Eye (tissue), 1 donor: ENCODE measurements at places on chromosomes 6 and 20.
A peak's percentile ranks its signal among the peaks of the same experiment; 100 is the strongest.

DNA sequence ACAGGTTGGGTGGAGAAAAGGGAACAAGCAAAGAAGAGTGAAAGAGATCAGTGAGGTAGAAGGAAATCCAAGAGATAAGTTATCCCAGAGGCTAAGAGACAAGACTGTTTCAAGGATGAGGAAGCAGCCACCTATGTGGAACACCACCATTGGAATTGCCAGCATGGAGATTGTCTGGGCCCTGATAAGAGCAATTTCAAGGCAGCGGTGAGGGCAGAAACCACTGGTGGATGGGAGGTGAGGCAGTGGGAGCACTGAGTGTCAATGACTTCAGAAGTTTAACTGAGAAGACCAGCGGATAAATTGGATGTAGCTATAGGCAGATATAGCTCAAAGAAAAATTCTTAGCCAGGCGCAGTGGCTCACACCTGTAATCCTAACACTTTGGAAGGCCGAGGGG, 56.7 kb downstream of the SNX5 start:
- DNase-seq, result no peak

- no peak for DNase-seq
These were observed 380.7 kb upstream of the BTBD3 start for GRCh38 chr20:11537032-11537431.

- no peak for DNase-seq
These were observed 5.7 kb upstream of the OSTM1 start for GRCh38 chr6:108080010-108080780.

DNA sequence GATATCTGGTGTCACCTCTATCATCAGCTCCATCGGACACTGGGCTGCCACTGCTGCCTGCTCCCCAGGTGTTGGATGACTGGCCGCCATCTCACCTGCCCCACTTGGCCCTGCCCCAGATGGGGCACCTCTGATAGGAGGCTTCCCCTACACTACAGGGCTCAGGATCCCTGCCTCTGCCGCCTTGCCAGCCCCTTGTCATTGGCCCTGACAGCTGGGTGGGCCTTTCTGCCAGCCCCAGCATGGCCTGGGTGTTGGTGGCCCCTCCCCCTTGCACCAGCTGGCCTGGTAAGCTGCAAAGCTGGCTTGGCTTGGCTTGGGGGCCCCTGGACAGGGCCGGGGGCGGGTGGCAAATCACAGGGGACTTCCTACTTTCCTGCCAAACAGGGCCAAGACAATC, 10.6 kb downstream of the PACSIN1 start:
- peak; percentile 62 for DNase-seq

- DNase-seq, result peak; percentile 33
These were observed 5.2 kb downstream of the GTSF1L start for GRCh38 chr20:43721429-43722152.

DNA sequence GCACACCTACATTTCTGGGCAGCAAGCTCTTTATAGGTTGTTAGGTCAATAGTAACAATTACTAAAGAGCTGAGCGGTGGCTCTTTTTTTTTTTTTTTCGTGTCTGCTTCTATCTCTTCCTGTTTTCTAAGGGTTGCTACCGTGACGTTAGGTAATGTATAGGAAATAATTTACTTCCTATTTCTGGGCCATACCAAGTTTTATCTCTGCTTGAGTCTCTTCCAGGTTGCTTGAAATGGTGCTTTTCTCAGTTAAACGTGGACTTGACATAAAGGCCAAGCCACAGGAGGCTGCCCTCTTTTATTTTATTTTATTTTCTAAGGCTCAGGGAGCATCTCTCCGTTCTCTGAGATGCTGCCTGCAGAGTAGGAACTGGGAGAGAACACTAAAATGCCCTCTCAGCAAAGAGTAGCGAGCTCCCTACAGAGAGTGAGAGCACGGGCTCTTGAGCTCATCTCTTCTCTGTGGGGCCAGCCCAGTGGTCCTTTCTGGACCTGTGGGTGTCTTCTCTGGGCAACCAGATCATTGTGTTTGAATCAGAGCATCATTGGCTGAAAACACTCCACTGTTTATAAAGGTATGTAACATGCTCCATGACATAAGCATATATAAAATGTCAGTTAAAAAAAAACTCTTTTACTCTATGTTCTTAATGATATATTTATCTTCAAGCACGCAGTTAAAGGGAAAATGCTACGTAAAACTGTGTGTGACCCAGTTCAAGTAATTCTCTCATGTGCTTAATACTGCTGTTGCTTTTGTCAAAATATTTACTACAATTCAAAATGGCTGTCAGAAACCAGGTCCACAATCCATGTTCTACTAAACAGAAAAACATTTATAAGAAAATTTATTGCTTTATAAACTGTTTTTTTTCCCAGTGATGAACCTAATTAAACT, at the start of gene ZNF831:
Gene ZNF831 (plus strand): TSS at position 191 of the 900 bp plus-strand sequence. CDS start 27,199 bp downstream, outside the sequence.
- no peak for DNase-seq

DNA sequence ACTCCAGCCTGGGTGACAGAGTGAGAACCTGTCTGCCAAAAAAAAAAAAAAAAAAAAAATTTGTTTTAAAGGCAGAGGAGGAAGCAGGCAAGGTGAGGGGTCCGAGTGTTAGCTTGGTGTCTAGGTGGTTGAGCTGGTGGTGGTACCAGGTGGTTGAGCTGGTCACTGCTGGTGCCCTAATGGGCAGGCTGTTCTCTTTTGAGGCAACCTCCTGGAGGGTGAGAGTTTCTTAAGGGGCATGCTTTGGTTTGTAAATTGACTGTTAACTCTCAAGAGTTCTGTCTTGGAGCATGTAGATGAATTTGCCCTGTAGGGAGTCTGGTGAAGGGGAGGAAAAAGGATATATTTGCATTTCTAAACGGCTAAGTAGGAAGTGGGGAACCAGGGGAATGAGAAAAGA, 52.7 kb downstream of the BANF2 start:
- DNase-seq, result no peak

DNA sequence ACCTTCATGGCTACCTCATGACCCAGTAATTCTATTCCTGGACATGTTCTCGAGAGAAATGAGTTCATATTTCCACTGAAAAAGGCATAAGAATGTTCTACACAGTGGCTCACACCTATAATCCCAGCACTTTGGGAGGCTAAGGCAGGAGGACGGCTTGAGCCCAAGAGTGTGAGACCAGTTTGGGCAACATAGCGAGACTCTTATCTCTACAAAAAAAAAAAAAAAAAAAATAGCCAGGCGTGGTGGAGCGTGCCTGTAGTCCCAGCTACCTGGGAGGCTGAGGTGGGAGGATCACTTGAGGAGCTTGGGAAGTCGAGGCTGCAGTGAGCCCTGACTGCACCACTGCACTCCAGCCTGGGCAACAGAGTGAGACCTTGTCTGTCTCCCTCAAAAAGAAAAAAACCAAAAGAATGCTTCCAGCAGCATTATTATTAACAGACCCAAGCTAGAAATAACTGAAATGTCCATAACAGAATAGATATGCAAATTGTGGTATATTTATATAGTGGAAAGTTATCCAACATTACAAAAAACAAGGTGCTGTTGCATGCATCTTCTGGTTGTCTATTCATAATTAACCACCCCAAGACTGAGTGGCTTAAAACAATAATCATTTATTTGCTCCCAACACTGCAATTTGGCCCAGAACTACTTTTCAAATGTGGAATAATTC, 9.4 kb upstream of the RAB44 start:
- no peak for DNase-seq

DNA sequence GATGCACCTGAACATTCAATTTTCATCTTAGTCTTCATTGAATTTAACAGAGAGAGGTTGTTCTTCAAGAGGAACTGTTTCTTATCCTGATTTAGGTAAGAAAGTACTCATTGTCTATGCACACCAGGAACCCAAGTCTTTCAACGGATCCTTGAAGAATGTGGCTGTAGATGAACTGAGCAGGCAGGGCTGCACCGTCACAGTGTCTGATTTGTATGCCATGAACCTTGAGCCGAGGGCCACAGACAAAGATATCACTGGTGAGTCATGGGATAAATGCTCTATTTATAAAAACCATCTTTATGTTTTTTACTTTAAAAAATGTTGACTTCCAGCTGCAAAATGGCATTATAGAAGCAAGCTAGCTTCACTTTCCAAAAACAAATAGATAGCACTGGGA, 10.2 kb downstream of the NQO2 start:
- DNase-seq, result no peak

DNA sequence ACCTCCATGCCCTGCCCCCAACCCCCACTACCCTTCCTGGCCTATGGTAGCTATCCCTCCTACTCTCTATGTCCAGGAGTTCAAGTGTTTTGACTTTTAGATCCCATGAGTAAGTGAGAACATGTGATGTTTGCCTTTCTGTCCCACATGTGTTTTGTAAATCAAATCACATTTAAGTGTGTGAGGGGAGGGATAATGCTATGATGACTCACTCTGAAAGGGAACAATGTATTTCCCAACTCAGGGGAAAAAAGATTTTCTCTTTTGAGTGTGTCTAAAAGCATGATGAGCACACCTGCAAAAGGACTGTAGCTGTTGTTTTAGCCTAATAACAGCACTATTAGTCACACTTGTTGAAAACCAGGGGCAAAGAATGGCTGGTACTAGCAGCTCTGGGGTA, 193.7 kb downstream of the GJA10 start:
- DNase-seq, result no peak

GRCh38 chr6:89966913-89967312, 72.6 kb downstream of the GJA10 start:
- no peak for DNase-seq

- DNase-seq, result no peak
These were observed 87.7 kb upstream of the HMGCLL1 start for GRCh38 chr6:55666606-55667225.

DNA sequence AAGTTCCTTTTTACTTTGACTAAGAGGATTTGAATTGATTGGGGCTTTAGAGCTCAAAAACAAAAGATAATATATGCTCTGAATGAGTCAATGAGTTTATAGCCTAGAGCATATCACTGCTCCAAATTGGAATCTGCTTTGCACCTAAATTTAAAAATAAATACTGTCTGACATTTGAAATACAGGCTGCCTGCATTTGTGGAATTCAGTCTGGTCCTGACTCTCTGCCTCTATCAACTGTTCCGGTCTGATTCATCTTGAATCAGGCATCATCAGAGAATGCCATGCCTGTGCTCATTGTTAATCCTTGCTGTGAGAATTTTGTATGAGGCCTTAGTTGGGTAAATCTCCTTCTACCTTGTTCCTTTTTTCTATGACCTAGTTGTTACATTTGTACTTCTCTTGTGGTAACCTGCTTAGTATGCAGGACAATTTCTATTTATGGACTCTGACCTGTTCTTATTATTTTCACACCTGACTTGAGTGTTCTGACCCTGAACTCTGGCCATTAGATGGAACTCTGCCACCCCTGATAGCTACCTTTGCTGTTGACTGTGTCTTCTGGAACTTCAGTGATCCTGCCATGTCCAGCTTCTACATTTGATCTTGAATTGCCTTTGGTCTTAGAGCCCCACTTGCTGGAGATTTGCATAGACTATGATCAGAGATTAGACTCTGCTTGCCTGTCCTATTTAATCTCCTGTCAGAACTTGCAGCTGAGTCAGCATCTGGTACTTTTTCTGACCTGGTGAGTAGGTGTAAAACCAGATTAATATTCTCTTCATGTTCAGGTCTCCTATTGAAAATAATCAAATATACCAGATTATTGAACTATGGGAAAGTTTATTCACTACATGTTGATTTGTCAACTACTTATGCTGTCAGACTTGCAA, 442.7 kb upstream of the HS3ST5 start:
- DNase-seq, result peak; percentile 8

DNA sequence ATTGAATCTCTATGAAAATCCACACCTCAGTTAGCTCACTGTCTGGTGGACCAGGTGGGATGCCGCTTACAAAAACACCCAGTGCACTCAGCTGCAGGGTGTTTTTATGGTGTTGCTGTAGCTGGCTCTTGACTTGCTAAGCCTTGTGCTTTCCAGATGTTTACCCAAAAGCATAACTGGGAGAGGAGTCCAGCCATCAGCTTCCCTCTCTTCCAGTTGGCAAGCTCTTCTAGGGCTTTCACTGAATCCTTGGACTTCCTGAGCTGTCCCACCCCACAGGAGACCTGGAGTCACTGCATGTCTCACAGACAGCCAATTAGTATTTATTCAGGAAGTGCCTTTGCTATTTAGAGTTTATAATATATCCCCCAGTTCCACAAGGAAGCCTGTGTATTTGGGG, 210.9 kb downstream of the FNDC1 start:
- no peak for DNase-seq

DNA sequence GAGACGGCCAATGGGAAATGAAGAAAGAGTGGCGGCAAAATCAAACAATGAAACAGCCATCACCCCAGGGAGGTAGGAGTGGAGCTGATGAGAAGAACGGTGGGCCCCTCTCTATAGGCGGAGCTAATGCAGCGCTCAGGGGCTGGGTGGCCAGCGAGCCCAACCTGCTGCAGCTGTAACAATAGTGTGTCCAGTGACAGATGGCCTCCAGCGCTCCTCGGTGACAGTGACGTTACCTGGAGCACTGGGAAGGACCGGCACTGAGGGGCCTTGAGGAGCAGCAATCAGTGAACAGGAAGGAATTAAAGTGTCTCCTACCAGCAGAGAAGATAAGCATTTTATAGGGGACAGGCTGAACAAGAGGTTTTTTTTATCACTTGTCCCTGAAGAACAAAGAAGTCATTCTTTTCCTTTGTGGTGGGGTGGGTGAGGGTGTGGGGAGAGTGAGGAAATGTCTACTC, 81.6 kb downstream of the FOXA2 start:
- no peak for DNase-seq

- no peak for DNase-seq
These were observed 201.5 kb upstream of the KCNQ5 start for GRCh38 chr6:72420409-72420808.

DNA sequence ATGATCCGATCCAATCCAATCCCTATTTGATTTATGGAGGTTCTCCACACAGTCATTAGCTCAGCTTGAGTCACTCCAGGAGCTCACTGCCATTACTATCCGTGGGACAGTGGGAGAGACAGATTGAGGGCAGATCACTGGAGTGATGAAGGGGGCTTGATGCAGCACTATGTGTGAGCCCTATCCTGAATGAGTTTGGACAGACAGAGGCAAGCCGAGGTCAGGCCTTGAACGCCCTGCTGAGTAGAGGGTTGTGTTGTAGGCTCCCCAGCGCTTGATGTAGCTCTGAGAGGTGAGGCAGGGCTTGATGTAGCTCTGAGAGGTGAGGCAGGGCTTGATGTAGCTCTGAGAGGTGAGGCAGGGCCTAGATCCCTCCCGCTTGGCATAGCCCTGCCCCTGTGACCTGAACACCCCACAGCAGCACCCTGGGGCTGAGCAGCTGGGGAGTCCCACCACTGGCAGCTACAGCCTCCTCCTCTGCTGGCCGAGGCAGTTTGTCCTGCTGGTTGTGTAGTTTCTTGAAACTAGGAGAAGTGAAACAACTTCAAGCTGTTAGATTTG, 58.7 kb downstream of the ZFAND3 start:
- DNase-seq, result no peak

DNA sequence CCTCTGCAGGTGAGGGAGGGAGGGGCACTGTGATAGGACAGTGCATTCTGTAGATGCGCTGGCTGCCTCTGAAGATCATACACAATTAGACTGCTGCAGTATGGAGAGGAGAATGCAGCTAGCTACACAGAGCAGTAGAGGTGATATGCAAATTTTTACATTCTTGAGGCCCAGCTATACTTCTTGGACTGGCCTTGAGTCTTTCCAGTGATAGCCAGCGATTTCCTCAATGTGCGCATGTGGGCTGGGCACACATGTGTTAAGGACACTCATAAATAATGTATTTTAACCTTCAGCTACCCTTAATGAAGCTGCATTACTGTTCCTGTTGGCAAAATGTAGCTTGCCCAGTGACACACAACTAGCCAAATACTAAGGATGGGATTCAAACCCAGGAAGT, 19.0 kb downstream of the TTPAL start:
- no peak for DNase-seq
